H9 (cell line): ENCODE measurements at places on chromosomes 2 and 18. TPM values are rescaled to one million over a fixed set of nuclear protein-coding genes. Genes with fewer than 3 reads are reported as not detected.

- peak; percentile 36 for DNase-seq
Observed at GRCh38 chr2:88671786-88672427, 19.6 kb upstream of the RPIA start.

- no peak for DNase-seq
Observed at GRCh38 chr2:167803449-167803988, 443.9 kb downstream of the STK39 start.

GRCh38 chr2:204982303-204982702 is 437.0 kb downstream of the PARD3B start:
- DNase-seq, result peak; percentile 36

DNA sequence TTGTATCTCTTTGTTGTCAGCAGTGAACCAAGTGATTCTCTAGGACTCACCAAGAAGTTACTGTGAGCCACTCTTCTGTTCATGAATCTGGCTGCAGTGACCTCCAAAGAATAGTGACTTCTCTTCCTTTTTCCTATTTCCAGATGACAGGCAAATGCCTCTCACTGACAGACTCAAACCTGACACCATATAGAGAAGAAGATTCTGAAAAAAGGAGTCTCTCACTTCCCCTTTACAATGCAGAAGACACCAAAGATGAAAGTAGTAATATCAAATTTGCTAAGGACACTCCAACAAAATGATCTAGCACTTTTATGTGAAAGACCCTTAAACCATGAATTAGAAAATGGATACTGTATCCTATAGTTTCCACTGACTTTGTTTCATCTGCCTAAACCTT is 44.4 kb upstream of the SETBP1 start:
- no peak for DNase-seq

DNA sequence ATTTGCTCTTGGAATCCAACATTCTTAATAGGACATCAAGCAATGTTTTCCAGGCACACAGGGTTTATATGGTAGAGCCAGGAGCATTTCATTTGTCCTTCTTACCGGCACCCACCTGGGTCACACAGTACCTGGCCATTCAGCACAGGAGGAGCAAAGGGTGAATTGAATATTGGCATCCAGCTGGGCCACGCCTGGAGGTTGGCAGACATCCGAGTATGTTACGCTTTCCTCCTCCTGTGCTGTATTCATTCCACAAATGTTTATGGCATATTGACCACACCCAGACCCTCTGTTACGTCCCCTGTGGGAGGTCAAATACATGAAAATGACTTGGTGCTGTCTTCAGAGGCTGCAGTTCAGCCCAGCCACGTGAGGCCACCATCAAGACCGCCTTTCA is 206.2 kb downstream of the RTP5 start:
- DNase-seq, result no peak

DNA sequence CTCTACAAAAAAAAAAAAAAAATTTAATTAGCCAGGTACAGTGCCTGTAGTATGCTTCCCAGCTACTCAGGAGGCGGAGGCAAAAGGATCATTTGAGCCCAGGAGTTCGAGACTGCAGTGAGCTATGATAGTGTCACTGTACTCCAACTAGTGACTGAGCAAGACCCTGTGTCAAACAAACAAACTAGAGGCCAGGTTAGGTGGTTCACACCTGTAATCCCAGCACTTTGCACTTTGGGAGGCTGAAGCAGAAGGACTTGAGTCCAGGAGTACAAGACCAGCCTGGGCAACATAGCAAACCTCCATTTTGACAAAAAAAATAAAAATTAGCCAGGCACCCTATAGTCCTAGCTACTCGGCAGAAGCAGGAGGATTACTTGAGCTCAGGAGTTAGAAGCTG is 13.4 kb downstream of the HDLBP start:
- no peak for DNase-seq

GRCh38 chr2:187689372-187689771 is 135.1 kb upstream of the TFPI start:
- no peak for DNase-seq

- DNase-seq, result no peak
Observed at GRCh38 chr2:28591711-28592335, 96.0 kb downstream of the PLB1 start.

GRCh38 chr2:26324903-26325302 is 21.0 kb upstream of the SELENOI start:
- DNase-seq, result no peak

- DNase-seq, result no peak
Observed at GRCh38 chr2:98172150-98172765, 85.3 kb downstream of the VWA3B start.

- DNase-seq, result no peak
Observed at GRCh38 chr2:29477186-29477585, 362.0 kb downstream of the CLIP4 start.

DNA sequence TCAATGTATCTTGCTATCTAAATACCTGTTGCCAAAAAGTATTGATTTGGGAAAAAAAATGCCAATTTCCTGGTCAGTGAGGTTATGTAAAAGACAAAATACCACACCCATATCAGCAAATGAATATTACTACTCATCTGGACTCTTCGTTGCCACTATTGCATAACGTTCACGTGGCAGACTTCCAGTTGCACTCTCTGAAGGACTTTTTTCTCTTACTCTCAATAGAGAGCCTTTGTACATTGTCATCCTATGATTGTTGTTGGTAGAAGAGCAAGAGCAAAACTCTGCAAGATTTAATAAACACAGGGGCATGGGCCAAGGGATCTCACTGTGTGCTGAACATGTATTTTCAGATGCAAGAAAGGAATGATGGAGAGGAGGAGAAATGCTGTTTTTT is 689.8 kb downstream of the MBD2 start:
- no peak for DNase-seq

GRCh38 chr2:173086518-173087213 is 11.0 kb downstream of the MAP3K20 start:
- DNase-seq, result no peak

GRCh38 chr2:200781616-200782015 is 30.1 kb upstream of the BZW1 start:
- no peak for DNase-seq

Gene RFX8
- 0.22 and 0.57 TPM in 2 replicates for total RNA-seq

Gene CRYBA2
- not detected in 2 replicates for total RNA-seq

Gene DCDC2C
- total RNA-seq, result not detected in 2 replicates

Gene STARD6
- total RNA-seq, result not detected in 2 replicates
